ENCODE measurements at places on chromosomes 6 and 20. TPM values are rescaled to one million over a fixed set of nuclear protein-coding genes. Genes with fewer than 3 reads are reported as not detected.

Gene SNX3
- polyA plus RNA-seq = 218 TPM

Gene EYS
- 0.06 TPM for polyA plus RNA-seq

Gene SNAP25
- not detected for polyA plus RNA-seq

Gene RSPO4
- polyA plus RNA-seq = not detected

Gene PTPRK
- 0.34 TPM for polyA plus RNA-seq

Gene RHAG
- not detected for polyA plus RNA-seq

Gene TFAP2C
- polyA plus RNA-seq = not detected

Gene SALL4
- not detected for polyA plus RNA-seq

Gene KIFC1
- 1.4 TPM for polyA plus RNA-seq

Gene ARG1
- 19.1 TPM for polyA plus RNA-seq

Gene MICB
- polyA plus RNA-seq = 13.7 TPM

Gene HLA-DOB
- polyA plus RNA-seq = 4.3 TPM

Gene PLG
- polyA plus RNA-seq = not detected

Gene CST9
- not detected for polyA plus RNA-seq

Gene ADNP
- polyA plus RNA-seq = 8.2 TPM

Gene RNF39
- 0.14 TPM for polyA plus RNA-seq

Gene SLC25A27
- polyA plus RNA-seq = 0.15 TPM

Gene ME1
- polyA plus RNA-seq = not detected

Gene LY6G6C
- not detected for polyA plus RNA-seq

Gene SIRPB2
- polyA plus RNA-seq = not detected

Gene SSTR4
- not detected for polyA plus RNA-seq

Gene MAP7
- polyA plus RNA-seq = 0.21 TPM

Gene ADTRP
- polyA plus RNA-seq = 37.1 TPM

Gene TRDN
- not detected for polyA plus RNA-seq

Gene TAF11
- polyA plus RNA-seq = 16.3 TPM

Gene RIPOR3
- polyA plus RNA-seq = 1.3 TPM

Gene FABP7
- polyA plus RNA-seq = not detected

Gene TBC1D22B
- 8.7 TPM for polyA plus RNA-seq

Gene HTR1E
- not detected for polyA plus RNA-seq

Gene MRS2
- 15.8 TPM for polyA plus RNA-seq

Gene RGL2
- polyA plus RNA-seq = 9.4 TPM

Gene FOXQ1
- polyA plus RNA-seq = not detected

All from CD4-positive, CD25-positive, alpha-beta regulatory T cell (primary cell).